ENCODE measurements at places on chromosomes 4 and X. TPM values are rescaled to one million over a fixed set of nuclear protein-coding genes. Genes with fewer than 3 reads are reported as not detected.

GRCh38 chr4:15428611-15429010 is 778 bp downstream of the C1QTNF7 start:
- DNase-seq, result no peak

- no peak for DNase-seq
Observed at GRCh38 chr4:160887668-160888067, 1276.1 kb downstream of the FSTL5 start.

DNA sequence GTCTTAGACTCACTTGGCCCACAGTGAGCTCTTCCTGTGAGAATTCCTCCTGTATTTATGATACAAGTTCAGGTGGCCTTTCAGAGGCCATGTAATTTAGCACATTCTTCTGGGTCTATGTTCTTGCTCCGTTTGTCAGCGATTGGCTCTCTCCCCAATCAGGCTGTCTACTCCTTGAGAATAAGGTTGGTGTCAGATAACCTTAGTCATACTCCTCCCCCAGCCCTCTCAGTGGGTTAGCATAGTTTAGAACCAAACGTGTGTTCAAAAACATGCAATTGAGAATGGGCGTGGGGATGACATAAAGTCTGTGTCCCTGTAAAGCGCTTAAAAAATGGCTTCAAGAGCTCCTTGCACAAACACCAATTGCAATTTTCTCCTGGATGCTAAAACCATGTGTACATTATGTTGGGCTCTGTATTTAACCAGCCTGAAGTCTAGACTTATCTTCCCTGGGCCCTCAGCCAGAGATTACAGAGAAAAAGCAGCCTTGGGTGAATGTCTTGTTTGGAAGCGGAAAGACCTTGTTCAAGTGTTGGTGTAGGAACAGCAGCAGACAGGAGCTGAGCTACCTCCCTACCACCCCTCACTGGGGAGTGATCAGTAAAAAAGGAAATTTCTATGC is 9.9 kb upstream of the CT47C1 start:
- no peak for DNase-seq

GRCh38 chrX:53284684-53285447 is 3.5 kb upstream of the IQSEC2 start:
- no peak for DNase-seq

The PRRG1 gene
- 13.1 TPM for polyA plus RNA-seq

The GABRB1 gene
- polyA plus RNA-seq, result not detected

The CXorf49 gene
- not detected for polyA plus RNA-seq

The SLC2A9 gene
- 3.4 TPM for polyA plus RNA-seq
